ENCODE measurements at places on chromosomes 6 and 20. TPM values are rescaled to one million over a fixed set of nuclear protein-coding genes. Genes with fewer than 3 reads are reported as not detected.

DNA sequence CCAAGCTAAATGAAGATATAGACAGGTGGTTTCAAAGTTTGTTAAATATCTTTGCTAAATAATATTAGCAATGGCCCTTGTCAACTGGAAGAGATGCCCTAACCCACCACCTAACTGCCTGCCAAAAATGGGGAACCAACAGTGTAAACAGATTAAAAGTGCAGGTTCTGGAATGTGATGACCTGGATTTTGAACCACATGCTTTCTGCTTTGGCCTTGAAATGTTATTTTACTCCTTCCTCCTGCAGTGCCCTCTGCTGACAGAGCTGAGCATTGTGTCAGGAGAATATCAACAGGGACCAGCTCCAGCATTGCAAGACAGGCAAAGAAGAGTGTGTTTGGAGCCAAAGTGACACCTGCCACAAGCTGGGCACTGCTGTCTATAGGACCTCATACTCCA is 226.6 kb downstream of the MYLK4 start:
- H3K4me3 ChIP-seq: no peak overlapping the region
- H3K4me1 ChIP-seq: no peaks in the 10 kb centered on the region
- H3K27me3 ChIP-seq: no peaks in the 10 kb centered on the region
- no peaks in the 10 kb centered on the region for H3K36me3 ChIP-seq
- DNase-seq: no peak

DNA sequence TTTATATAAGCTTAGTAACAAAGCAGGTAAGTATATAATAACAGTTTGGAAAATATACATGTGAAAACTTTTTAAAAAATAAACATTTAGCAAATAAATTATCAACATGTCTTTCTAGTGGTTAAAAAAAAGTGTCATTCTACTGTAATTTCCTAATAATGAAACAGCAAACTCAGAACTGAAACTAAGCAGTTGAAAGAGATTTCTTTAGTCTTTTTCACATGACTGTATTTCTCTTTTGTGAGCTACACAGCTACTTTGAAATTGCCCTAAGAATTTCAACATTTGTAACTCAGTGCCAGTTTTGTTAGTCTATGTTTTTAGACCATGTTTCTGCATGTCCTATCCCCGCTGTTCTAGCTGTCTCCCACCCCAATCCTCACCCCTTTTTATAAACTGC is 28.4 kb upstream of the SDHAF4 start:
- no peak overlapping the region for H3K27ac ChIP-seq
- H3K27me3 ChIP-seq: no peaks in the 10 kb centered on the region
- no peaks in the 10 kb centered on the region for H3K36me3 ChIP-seq

DNA sequence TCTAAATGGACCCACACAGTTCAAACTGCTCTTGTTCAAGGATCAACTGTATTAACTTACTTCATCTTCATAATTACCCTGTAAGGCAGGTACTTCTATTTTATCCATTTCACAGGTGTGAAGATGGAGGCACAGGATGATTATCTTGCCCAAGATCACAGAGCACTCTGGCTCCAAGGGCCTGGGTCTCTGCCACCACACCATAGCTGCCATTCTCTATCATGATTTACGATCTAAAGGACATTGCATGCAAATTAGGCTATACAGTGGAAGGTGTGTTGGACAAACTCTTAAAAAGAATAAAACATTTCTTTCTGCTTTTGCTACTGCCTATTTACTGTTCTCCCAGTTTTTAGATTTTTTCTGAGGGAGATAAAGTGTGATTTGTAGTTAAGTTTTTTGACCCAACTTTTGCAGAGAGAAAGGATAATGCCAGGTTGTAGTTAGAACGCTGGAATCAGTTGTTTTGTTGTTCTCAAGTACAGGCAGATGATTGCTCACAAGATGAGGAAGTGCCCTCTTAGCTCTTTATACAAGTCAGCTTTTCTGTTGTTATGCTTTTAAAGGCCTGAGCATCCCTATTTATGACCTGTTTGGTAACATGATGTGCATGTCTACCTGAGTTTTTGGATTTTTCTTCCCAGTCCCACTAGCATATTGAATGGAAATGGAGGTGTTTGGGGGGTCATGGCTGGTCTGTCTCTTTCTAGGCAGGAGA is 247.9 kb downstream of the ZFAND3 start:
- DNase-seq: no peak
- H3K27me3 ChIP-seq: no peaks in the 10 kb centered on the region
- no peak overlapping the region for H3K4me3 ChIP-seq
- no peaks in the 10 kb centered on the region for H3K4me1 ChIP-seq
- peaks cover 26% of the 10 kb centered on the region for H3K36me3 ChIP-seq

GRCh38 chr6:31903957-31904356 is 2.1 kb upstream of the ZBTB12 start:
- no peaks in the 10 kb centered on the region for H3K36me3 ChIP-seq
- H3K27me3 ChIP-seq: no peaks in the 10 kb centered on the region
- no peak overlapping the region for H3K27ac ChIP-seq

DNA sequence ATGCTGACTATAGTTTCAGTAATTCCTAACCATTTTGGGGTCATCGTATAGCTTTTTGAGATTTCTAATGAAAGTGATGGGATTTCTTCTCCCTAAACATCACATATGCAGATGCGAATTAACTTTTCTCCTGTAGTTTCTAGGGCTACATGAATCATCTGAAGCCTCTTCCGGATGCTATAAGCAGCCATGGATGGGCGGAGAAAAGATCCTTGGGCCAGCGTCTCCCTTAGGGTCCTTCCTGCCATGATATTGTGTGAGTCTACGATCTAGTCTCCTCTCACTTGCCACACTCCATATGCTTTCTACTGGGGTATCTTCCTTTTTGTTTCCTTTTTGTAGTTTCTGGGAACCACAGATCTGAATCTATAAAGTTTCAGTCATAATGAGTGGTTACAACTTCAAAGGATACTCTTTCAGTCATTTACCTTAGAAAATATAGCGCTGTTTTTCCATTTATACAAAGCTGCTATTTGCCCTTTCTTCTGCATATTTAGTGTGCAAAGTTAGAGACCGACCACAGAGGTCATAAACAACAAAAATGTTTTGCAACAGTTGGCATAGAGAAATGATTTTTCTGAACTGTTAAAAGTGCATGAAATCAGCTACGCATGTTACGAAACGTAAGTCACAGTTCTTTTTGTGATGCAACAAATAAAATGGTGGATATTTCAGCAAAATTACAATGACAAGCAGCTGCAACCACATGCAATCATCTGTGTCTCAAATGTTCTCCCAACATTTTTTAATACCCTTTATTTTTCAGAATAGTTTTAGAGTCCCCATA is 396.2 kb upstream of the SLC35B3 start:
- DNase-seq: peak; percentile 43
- no peaks in the 10 kb centered on the region for H3K27me3 ChIP-seq
- H3K4me3 ChIP-seq: no peak overlapping the region
- peaks cover 5% of the 10 kb centered on the region for H3K4me1 ChIP-seq
- no peak overlapping the region for H3K27ac ChIP-seq

DNA sequence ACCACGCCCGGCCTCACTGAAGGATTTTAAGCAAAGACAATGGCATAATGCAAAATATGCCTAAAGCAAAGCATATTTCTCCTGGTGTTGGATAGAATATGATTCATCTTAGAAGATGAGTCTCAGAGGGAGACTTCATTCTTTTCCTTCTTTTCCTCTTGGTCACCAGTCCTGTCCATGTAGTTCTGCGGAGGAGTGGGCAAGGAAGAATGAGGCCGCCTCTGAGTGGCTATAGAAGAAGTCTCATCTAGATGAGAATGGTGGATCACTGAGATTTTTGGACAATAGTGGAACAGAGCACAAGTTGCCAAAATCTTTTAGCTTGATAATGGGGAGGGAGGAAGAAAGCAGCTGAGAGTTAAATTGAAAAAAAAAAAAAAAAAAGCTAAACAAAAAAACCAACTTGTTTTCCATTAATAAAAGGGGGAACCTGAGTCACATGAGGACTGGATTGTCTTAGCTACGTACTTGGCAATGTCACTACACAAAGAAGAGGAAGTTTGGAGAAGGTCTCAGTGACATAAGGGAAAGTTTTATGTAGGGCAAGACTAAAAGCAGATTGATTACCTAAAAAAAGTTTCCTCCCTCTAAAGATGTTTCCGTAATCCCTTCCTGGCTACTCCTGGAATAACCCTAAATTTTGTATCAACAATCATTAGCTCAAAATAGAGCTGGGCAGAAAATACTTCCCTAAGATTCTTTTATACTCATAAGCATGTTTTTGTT is 6.0 kb downstream of the CD83 start:
- H3K36me3 ChIP-seq: no peaks in the 10 kb centered on the region
- no peak overlapping the region for H3K4me3 ChIP-seq
- no peaks in the 10 kb centered on the region for H3K27me3 ChIP-seq

Gene BPIFB4
- total RNA-seq: not detected

DNA sequence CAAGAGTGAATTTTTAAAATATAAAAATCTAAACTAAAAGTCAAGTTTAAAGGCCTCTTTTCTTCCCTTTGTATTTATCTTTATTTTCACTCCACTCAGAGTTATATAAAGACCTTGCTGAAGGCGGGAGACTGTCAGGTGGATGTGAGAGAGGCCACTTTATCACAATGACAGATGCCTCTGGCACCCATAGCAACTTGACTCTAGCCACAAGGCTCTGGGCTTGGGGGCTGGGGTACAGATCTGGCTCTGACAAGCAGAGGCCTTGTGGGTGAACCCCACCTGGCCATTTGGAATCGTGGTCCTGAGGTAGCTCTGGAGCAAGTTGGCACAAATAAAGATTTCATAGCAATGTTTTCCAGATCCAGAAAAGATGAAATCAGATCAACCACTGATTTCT is 417.2 kb downstream of the RFPL4B start:
- no peak overlapping the region for H3K27ac ChIP-seq
- H3K4me1 ChIP-seq: no peaks in the 10 kb centered on the region
- no peak overlapping the region for H3K4me3 ChIP-seq
- H3K27me3 ChIP-seq: no peaks in the 10 kb centered on the region

GRCh38 chr6:122798099-122798641 is 9.1 kb downstream of the SMPDL3A start:
- peaks cover 20% of the 10 kb centered on the region for H3K4me1 ChIP-seq
- peak; percentile 70 for DNase-seq
- H3K27ac ChIP-seq: no peak overlapping the region
- H3K4me3 ChIP-seq: no peak overlapping the region

DNA sequence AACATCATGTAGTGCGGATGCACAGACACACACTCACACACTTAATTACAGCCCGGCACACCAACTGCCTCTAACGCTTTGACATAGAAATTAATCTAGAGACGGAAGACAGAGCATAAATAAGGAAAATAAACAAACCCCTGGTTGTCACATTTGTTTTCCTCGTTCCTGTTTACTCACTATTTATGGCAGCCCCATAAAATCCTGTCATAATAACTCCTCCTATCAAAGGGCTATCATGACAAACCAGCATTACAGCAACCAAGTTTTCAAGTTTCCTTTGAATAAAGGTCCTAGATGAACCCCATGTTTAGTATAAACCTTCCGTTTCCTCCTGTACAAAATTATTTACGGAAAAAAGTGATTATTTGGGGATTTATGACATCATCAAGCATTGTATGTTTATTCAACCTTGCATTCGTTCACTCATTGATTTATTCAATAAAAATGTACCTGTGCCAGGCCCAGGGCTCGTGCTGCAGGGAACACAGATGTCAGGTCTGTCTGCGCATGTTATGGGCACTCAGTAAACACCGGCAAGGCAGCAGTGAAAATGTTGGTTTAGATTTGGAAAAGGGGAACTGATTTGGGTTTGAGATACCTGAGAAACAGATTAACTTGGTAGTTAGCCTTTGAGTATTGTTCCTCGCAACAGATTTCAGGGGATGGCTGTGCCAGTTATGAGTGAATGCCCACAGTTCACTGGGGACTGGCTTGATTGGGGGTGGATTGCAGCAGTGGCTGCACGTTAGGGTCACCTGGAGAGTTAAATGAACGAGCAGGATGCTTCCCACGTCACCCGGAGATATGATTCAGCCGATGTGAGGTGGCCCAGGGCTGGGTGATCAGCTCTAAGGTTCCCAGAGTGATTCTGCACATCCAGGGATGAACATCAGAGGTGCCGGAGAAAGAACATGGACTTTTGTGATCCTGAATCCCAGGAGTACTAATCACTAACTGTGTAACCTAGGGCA is 295.3 kb upstream of the FOXQ1 start:
- H3K36me3 ChIP-seq: no peaks in the 10 kb centered on the region
- no peak for DNase-seq
- H3K27me3 ChIP-seq: no peaks in the 10 kb centered on the region
- H3K27ac ChIP-seq: no peak overlapping the region
- no peaks in the 10 kb centered on the region for H3K4me1 ChIP-seq
- no peak overlapping the region for H3K4me3 ChIP-seq

GRCh38 chr20:33650111-33650752 is 11.9 kb upstream of the C20orf144 start:
- no peaks in the 10 kb centered on the region for H3K27me3 ChIP-seq
- H3K36me3 ChIP-seq: no peaks in the 10 kb centered on the region
- H3K4me3 ChIP-seq: no peak overlapping the region
- H3K27ac ChIP-seq: no peak overlapping the region

Gene BRPF3
- total RNA-seq: 32.9 TPM

Gene SLC22A2
- not detected for total RNA-seq

Gene INSM1
- total RNA-seq: not detected

Gene TTK
- 2.6 TPM for total RNA-seq

DNA sequence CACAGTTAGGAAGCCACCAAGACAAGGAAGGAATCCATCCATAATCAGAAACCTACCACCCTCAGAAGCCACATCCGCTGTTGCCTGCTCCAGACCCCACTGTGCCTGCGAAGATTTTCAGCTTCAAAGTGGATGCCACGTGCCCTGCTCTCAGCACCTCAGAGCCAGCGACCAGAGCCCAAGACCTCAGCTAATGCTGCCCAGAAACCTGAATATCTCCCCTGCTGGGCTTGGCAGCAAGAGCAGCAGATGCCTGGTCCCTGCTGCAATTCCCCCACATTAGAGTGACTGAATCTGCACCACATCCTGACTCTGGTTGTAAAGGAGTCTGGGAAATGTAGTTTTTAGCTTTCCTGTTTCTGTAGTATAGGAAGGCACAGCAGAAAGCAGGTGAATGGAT is 10.7 kb upstream of the ULBP3 start:
- no peak overlapping the region for H3K4me3 ChIP-seq
- H3K27me3 ChIP-seq: peaks cover 7% of the 10 kb centered on the region
- H3K4me1 ChIP-seq: no peaks in the 10 kb centered on the region
- no peak overlapping the region for H3K27ac ChIP-seq
- no peak for DNase-seq

Gene CAPN11
- total RNA-seq: 0.23 TPM

Gene PXDC1
- 49.9 TPM for total RNA-seq

DNA sequence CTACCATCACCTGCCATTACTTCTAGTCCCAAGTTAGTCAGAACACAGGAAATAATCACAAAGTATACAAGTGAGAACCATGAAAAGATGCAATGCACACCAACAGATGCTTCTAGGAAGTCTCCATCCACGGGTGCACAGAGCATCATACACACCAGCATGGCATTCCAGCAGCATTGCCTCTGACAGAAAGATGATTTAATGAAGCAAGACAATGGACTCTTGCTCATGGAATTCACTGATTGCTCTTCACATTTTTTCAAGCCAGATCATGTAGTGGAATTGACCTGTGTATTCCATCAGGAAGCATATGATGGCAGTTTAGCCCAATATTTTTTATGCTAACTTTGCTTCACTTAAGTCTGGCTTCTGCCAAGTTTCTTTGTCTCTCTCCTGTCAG is 406.3 kb upstream of the RGS17 start:
- no peak overlapping the region for H3K4me3 ChIP-seq
- no peaks in the 10 kb centered on the region for H3K36me3 ChIP-seq
- no peak for DNase-seq
- H3K27ac ChIP-seq: no peak overlapping the region
- H3K27me3 ChIP-seq: no peaks in the 10 kb centered on the region
- no peaks in the 10 kb centered on the region for H3K4me1 ChIP-seq

Data from left lung (tissue), 14 donors.